ENCODE measurements at places on chromosomes 4 and X.

DNA sequence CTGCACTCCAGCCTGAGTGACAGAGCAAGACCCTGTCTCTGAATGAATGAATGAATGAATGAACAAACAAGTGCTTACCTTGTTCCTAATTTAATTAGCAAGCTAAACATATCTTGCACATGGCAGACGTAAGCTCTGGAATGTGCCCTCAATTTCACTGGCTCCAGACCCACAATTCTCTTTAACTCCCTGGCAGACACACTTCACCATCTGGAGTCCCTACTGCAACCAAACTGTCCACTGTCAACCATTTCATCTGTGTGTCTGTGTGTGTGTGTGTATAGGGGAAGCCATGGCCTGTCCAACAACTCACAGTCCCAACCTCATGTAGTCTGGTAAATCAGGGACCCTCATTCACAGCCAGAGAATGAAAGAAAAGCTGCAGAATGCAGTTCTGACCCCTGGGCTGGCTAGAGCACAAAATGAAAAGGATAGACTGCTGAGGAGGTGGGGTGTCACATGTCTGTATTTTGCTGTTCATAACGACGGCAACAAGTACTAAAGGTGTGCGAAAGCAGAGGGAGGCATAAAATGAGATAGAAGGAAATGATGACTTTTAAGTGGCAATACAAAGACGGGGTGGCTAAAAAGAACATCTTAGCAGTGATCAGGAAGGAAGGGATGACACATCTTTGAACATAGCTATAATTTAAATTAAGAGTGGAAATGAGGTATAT, 114.1 kb downstream of the TSPAN5 start:
- DNase-seq: no peak

GRCh38 chrX:38407126-38407525, 54.7 kb downstream of the OTC start:
- no peak for DNase-seq

- DNase-seq: no peak
Observed at GRCh38 chr4:136329042-136329662, 1203.1 kb downstream of the PCDH18 start.

GRCh38 chrX:22097012-22097694, 65.0 kb downstream of the PHEX start:
- no peak for DNase-seq

DNA sequence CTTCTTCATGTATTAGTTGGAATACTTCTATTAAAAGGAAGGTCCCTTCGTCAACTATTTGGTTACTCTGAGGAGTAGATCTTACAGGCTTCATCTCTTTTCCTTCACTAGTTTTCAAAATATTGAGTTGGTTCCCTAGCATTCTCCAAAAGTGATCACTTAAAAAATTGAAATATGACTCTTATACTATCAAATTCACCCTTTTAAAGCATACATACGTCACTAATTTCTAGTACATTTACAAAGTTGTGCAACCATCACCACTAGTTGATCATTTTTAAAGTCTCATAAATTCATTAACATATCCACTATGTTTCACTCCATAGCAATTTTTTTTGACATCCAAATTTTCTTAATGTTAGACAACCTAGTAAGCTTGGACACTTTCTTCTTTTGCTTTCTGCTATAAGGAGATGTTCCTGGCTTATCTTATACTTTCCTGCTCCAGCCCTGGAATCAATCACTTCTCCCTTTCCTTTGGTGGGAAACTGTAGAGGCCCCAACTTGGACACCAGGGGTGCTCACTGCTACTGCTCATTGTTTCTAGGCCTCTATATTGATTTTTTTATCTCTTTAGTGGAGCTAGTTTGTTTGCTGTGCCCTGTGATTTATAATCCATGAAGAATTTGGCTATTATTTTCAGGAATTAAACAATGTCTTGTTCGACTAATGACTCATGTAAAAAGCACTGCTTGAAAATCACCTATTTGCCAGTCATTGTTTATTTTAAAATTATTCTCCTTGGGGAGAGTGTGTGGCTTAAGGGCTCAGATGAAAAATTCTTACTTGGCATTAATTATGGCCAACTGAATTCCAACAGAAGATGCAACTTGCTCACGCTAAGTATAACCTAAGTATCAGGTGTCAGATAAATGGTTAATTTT, 4.0 kb upstream of the ZFX start:
- DNase-seq: no peak

- no peak for DNase-seq
Observed at GRCh38 chr4:3413217-3413671, 28.5 kb upstream of the HGFAC start.

DNA sequence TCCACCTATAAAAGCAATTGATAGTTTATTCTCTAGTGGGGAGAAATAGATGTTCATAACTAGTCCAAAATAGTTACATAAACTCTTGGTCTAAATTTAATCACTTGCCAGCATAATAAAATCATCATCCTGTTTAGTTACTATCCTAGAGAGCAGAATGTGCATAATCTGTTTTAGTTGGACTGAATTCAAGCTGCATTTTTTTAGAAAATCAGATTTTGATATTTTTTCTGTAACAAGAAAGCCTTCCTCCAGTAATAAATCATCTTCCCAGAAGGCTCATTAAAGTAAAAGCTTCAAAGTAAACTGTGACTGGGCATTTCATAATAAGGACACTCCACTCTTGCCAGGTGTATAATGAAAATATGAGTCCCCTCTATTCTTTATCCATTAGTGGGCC, 453.1 kb downstream of the TRAM1L1 start:
- DNase-seq: no peak

DNA sequence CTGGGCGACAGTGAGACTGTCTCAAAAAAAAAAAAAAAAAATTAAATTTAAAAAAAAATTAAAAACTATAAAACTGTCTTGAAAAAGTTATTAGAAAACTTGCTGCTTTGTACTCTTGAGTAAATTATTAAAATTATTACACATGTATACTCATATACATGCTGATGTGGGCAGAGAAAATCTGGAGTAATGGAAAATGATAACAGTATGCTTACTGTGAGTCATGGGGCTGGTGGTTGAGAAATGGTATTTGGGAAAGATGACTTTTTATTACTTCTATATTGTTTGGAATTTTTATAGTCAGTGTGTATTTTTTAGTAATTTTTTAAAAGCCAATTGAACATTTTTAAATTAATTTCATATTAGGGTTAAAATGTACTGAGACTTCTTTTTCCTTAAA, 7.5 kb downstream of the YY2 start:
- DNase-seq: no peak

- DNase-seq: peak; percentile 64
Observed at GRCh38 chr4:69830560-69831269, 29.2 kb downstream of the SULT1E1 start.

- DNase-seq: no peak
Observed at GRCh38 chr4:10079912-10080588, 36.5 kb downstream of the WDR1 start.

DNA sequence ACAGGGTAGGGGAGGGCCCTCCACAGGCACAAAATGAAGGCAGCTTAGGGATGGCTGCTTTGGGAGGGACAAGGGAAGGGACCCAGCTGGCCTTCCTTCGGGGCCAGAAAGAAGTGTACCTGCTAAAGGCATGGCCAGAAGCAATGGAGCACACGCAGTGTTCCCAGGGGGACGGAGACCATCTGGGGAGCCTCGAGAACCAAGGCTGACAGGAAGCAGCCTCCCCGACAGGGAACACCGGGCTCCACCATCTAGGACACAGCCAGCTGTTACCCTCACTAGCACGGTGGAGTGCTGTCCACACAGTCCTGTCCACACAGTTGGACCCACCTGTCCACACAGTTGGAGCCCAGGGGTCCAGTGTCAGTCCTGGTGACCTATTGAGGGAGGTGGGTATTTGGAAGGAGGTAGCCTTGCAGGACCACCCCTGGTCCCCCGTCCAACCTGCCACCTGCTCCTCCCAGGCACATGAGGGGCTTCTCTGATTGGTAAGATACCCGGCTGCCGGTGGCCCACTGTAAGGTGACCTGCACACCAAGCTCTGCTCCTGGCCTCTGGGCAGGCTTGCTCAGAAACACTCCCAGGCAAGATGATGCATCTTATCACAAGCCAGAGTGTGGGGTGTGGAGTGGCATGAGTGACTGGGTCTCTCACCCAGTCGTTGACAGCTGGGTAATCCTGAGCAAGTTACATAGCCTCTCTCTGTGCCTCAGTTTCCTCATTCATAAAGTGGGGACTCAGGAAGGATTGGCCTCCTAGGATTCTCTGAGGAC, 20.5 kb upstream of the AFAP1 start:
- DNase-seq: no peak

DNA sequence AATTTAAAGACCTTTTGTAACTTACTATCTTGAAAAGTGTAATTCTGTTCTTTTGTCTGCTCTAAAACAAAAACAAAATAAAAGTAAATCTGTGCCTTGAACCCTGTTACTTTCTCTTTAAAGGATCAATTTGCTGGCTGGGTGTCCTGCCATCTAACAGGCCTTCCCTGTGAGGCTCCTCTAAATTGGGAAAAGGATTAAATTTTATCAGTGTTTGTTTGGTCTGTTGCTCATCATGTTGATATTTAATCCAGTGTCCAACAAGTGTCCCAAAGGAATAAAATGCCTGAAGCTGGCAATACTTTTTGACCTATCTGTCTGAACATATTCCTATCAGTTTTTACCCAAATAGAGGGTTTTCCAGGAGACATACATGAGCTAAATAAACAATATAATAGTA, 688.7 kb downstream of the IL1RAPL1 start:
- no peak for DNase-seq

DNA sequence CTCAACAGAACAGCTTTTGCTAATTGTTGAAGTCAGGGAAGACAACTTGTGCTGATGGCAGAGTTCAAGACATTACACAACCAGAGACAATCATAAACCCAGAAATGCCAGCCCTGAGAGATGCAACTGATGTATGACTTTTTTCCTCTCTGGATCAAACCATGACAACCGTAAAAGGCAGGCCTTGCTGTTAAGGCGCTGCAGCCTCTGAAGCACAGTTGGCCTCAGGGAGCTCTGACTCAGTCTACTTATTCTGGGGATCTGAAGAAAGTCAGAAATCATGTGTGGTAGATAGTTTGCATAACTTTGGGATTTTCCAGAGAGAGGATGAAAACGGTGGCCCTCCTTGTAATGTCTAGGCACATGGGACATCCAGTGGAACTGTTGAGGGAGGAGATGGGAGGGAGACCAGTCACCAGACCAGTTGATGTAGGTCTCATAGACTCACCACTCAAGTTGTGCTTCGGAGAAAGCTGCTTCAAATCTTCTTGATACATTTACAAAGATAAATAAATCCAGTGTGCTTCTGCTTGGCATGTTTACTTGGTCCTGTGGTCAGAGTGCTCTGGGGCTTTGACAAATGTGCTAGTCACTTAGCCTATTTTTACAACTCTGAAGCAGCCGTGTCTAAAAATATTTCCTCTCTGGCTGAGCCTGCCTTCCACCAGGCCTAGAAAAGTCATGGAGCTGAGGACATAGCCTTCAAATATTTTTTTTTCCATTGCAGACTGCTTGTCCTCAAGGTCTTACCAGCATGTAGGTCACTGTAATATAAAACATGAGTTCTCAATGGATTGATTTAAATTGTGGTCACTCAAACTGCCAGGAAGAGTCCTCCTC, 7.5 kb downstream of the HADH start:
- DNase-seq: peak; percentile 14
